ENCODE measurements at places on chromosomes 16 and 17. TPM values are rescaled to one million over a fixed set of nuclear protein-coding genes. Genes with fewer than 3 reads are reported as not detected.

SLC5A10 gene
- not detected for total RNA-seq

GLYR1 gene
- total RNA-seq: 60.3 TPM

PABPN1L gene
- not detected for total RNA-seq

MYH3 gene
- 261 TPM for total RNA-seq

KRTAP2-2 gene
- not detected for total RNA-seq

GRCh38 chr16:30660424-30661261, 2.4 kb downstream of the FBRS start:
- no peak for DNase-seq

- no peak for DNase-seq
Measured at GRCh38 chr16:8063159-8063558, 527.2 kb downstream of the TMEM114 start.

DNA sequence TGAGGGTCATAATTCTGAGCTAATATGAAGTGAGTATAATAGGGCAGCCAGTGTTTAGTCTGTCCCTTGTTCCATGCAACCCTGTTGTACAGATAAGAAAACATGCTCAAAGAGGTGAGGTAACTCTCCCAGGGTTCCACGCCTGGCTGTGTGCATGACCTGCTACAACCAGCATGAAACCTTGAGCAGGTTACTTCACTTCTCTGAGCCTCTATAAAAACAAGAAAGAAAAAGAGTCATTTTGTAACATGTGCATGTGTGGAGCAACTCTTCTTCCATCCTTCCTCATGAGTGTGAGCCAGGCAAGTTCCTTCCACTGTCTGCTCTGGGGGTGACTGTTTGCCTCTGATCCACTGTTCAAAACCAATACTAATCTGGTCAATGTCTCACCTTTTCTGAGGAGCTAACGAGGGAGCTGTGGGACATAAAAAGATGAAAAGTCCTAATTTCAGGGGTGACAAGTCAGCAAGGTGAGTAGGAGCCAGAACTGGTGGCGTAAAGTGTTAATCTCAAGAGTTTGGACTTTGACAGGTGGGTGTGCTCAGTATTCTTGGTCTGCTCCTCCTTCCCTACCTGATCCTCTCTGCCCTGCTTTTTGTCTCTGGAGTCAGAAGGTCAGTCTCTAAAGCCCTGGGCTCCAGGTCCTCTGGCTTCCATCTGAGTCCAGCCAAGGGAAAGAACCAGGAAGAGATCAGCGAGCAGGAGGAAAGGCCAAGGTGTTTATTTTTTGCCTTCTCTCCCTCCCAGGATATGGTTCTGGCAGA, 21.5 kb downstream of the GFOD2 start:
- DNase-seq: no peak

DNA sequence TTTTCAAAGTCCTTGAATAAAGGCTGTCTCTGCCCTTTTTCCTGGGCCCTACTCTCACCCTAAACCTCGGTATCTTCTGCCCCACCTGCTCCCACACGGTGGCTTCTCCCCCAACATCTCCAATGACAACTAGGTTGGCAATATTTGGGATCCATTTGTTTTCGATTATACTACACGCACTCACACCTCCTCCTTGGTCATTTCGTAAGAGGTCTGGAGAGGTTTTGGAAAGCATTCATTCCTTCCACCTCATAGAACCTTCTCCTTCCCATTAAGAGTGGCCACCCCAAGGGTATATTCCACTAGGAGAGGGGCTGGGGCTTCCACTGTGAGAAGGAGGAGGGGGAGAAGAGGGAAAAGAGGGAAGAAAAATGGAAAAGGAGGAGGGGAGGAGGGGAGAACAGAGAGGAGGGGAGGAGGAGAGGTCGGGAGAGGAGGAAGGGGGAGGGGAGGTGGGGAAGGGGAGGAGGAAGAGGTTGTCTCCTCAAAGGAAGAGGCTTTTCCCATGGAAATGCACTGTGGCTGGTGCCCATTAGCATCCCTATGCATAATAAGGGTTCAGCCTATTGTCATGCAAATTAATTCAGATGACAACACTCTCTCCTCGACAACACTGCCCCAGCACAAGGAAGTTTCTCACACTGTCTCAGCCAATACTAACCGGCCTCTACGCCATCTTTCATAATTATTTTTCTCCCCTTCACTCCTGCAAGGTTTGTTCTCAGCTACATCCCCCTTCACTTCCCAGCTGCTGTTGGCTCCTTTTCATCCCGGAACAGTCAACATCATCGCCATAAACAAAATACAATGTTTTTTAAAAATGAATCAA, 30.0 kb downstream of the SOX9 start:
- DNase-seq: no peak

GRCh38 chr17:9024497-9024896, 3.2 kb downstream of the NTN1 start:
- no peak for DNase-seq

DNA sequence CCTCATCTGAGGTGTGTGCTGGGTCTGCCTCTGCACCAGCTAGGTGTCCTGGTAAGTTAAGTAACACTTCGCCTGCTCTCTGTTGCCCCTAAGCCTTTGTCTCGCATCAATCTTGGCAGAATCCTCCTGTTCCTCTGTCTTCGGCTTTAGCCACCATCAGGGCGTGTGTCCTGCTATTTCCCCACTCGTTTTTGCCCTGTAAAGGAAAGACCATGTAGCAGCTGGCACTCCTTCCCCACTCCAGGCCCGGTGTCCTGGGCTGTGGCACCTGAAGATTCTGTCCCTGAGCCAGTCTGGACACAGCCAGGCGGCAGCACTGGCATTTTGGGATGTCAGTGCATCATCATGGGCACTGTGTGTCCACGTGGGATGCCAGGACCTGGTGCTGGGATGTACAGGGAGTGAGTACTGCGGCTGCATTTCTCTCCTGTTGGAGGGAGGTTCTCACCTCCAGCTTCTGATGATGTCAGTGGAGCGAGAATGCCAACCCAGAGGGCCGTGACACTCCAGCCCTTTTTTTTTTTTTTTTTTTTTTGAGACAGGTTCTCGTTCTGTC, 26.2 kb upstream of the FOXK2 start:
- DNase-seq: no peak

- DNase-seq: no peak
Measured at GRCh38 chr16:78972006-78972405, 628.5 kb downstream of the MAF start.

DNA sequence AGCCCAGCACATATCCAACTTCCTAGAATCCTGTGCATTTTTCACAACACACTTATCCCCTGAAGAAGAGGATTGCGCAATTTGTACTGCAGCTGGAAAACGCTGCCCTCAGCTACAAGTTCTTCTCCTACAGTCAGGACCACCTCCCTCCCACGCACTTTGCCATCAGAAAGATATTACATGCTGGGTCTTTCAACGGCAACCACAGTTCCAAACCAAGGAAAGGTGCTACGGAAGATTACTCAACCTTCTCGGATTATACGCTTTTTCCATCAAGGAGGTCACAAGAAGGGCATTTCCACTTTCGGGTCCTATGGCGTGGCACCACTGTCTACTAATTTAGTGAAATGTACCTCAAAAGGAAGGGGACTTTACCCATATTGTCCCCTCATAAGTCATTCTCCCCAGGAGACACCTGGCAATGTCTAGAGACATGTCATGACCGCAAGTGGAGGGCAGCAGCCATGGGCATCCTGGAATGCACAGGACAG, 35.2 kb downstream of the USP7 start:
- DNase-seq: no peak

- peak; percentile 22 for DNase-seq
Measured at GRCh38 chr17:80363120-80363515, 51.8 kb upstream of the ENDOV start.

GRCh38 chr17:40564195-40564882, 933 bp downstream of the CCR7 start:
- peak; percentile 36 for DNase-seq

DNA sequence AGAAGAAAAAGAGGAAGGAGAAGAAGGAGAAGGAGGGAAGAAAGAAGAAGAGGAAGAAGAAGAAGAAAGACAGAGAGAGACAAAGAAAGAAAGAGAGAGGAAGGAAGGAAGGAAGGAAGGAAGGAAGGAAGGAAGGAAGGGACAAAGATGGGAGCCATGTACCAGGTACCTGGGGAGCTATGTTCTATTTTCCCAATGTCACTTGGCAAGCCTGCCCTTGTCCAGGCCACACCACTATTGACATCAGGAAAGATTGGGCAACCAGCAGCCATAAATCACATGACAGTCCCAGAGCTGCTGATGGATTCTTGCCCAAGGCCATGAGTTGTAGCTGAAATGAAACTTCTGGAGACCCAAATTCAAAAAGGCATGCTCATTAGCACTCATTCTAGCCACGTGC, 2.7 kb upstream of the CES1 start:
- DNase-seq: peak; percentile 28

DNA sequence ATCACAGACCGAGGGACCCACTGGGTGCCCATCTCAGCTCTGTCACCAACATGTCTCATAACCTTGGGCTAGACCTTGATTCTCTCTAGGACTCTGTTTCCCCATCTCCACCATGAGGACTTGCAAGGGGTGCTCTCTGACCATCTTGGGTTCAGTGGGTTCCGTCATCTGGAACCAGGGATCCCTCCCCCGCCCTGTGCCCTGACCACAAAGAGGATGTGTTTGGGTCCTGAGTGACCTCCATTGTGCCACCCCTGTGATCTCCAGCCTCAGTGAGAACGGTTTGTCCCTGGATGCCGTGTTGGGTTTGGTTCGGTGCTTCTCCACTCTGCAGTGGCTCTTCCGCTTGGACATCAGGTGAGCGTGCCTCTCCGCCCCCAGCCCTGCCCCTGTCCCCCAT, 49.1 kb upstream of the CPNE2 start:
- DNase-seq: no peak

DNA sequence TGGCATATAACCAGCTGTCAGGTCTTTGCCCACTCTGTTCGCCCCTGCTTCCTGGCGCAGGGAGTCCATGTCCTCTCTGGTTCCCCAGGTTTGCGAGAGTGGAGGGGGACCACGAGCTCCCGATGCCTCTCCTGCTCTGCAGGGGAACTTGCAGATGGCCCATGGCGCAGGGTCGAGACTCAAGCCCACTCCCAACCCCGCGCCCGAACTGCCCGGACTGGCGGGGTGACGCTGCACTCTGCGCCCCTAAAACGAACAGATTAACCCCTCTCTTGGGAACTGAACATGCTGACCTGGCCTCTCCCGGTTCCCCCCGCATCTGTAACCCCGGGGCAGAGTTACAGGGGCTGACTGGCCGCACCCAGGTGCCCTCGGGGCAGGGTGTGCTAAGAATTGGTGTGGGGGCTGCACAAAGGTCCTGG, 681 bp upstream of the PLA2G15 start:
- DNase-seq: peak; percentile 60

DNA sequence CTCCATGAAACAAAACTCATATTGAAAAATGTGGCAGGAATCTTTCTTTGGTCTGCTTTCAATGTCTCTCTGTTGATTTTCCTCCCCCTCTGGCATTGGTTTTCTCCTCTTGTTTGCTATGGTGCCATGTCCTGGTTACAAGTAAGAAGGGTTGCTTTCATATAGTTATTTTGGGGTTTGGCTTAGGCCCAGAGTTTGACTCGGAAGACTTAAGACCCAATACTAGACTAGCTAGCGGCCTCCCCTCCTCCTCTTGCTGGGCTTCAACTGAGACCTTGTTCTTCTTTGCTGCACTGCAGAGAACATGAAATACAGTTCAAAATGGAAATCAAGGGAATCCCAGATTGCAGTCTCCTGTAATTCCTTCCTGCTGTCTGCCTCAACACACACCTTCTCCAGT, 30.0 kb upstream of the CLEC18A start:
- no peak for DNase-seq

GRCh38 chr17:20008242-20009051, 712 bp upstream of the SPECC1 start:
- no peak for DNase-seq

DNA sequence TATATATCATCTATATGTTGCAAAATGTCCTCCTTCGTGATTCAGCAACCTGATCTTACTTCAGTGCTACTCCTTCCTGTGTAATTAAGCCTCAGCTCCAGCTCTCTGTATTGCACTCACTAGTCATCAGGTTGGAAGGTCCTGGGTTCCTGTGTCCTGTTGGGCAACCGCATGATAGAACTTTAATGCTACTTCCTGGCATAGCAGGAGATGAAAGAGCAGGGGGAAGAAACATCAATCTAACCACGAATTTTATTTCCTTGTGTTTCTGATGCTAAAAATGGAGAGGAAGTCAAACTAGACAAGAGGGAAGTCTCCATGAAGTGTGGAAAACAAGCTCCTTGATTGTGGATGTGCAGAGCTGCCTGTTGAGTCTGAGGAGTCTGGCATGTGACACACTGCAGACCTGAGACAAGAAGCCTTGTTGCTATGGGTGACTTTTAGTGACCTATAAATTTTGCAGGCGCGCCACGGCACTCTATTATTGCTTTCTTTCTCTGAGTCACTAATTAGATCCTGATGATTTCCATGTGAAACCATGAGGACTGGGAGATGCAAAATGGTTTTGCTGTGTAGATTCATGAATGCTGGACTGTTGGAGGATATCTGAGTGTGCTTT, 25.6 kb downstream of the IGSF6 start:
- no peak for DNase-seq

DNA sequence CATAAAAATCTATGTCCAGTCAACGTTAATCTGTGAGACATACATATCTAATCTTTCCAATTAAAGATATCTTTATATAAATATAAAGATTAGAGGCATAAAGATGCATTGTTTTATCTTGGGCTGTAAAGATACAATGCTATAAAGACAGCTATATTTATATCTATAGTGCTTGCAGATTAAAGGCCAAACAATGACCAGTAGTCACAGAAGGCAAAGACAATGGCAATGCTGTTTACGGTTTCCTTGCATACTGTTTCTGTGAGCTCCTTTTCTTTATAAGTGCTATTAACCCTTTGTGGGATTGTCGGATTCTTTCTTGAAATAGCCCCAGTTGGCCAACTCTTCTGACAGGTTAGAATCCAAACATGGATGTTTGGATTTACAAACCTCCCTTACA, 85.5 kb upstream of the SALL1 start:
- no peak for DNase-seq

DNA sequence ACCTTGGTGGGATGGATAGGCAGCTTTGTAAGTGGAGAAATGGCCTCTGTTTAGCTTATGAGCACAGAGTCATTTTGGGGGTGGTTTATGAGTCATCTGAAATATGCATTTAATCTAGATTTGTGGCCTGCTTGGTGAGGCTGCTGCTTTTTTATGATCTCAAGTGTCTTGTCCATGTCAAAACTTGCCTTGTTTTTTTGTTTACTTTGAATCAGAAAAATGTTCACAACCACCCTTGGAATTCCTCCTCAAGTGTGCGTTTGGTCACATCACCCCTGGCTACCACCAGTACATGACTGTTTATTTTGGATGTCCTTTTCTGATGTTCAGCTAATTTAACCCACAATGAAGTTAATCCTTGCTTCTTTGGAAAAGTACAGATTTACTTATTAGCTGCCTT, 64.6 kb downstream of the FTO start:
- no peak for DNase-seq

GRCh38 chr17:82407255-82407654, 10.9 kb upstream of the HEXD start:
- DNase-seq: peak; percentile 85

All from psoas muscle (tissue), 8 donors.